ENCODE measurements at places on chromosomes 12 and 14. TPM values are rescaled to one million over a fixed set of nuclear protein-coding genes. Genes with fewer than 3 reads are reported as not detected.

GRCh38 chr12:55946553-55946952, 15.6 kb downstream of the DGKA start:
- DNase-seq, result no peak

Gene KNTC1
- 69.6 TPM for total RNA-seq

Gene DIO2
- not detected for total RNA-seq

DNA sequence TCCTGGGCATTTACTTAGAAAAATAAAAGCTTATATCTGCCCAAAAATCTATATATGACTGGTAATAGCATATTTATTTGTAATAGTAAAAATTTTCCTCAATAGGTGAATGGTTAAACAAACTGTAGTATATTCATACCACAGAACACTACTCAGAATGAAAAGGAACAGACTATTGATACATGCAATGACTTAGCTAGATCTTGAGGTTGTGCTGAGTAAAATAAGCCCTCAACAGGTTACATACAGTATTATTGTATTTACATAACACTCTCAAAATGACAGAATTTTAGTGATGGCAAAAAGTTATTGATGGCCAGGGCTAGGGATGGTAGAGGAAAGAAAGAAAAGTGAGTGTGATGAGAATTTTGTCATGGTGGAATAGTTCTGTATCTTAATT, 178.4 kb downstream of the BMP4 start:
- DNase-seq, result no peak

Gene IGF1
- 0.28 TPM for total RNA-seq

GRCh38 chr14:58625438-58625837, 12.3 kb upstream of the DACT1 start:
- DNase-seq, result no peak

Gene SLC6A13
- 0.09 TPM for total RNA-seq

DNA sequence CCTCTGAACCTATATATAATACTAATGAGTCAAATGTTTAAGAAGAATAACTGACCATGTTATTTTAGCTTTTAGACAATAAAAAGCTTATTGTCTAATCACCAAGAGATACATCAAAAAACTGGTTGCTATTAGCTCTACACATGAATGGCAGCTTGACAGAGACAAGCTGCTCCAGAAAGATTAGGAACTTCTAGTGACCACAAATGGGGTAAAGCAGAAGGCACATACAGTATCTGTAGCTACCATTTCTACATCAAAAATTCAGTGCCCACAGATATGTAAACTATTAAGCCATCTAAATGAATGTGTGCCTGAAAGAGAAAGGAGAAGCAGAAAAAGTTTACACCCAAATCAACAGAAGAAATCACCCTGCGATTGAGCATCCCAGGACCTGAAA, 2.4 kb downstream of the AREL1 start:
- DNase-seq, result no peak

GRCh38 chr12:89424389-89424788, 72.1 kb upstream of the DUSP6 start:
- no peak for DNase-seq

DNA sequence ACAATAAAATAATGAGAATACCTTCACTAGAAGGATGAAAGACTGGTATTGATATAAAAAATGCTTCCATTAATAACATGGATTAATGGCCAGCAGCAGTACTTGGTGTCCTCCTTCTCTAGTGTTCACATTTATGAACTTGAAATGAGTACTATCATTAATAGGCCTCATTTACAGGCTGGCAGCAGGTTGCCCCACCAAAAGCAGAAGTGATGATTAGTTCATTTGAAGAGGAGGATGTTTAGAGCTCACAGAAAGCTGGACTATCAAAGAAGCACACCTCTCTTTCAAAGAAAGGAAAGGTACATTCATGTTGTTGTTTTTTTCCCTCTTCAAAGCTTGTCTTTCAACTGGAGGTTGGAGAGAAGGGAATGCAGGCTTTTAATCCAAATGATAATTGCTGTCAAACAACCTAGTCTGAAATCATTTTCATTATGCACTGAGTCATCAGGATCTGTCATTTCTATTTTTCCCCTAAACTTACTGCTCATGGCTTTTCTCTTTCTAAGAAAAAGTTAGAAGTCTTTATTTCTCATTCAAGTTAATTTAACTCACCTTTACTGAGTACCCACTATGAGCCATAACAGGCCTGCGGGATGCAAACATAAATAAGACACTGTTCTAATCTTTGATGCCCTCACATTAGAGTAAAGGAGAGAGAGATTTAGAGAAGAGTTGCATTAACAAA, 157.9 kb upstream of the GRIP1 start:
- DNase-seq, result no peak

- no peak for DNase-seq
Measured at GRCh38 chr12:6097411-6097810, 27.1 kb downstream of the VWF start.

GRCh38 chr14:105354541-105354940, 40.0 kb downstream of the PACS2 start:
- no peak for DNase-seq

- DNase-seq, result no peak
Measured at GRCh38 chr12:93698307-93699092, 21.3 kb downstream of the CRADD start.

DNA sequence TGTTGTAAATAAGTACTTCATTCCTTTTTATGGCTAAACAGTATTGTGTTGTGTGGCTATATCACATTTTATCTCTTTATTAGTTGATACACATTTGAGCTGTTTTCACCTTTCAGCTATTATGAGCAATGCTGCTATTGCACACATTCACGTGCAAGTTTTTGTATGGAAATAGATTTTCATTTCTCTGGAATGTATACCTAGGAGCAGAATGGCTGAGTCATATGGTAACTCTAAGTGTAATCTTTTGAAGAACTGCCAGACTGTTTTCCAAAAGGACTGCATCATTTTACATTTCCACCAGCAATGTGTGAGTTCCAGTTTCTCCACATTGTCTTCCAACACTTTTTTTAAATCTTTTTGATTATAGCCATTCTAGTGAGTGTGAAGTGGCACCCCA, 134.0 kb downstream of the SRGAP1 start:
- DNase-seq, result no peak

- no peak for DNase-seq
Measured at GRCh38 chr12:6974180-6974579, 3.5 kb downstream of the EMG1 start.

DNA sequence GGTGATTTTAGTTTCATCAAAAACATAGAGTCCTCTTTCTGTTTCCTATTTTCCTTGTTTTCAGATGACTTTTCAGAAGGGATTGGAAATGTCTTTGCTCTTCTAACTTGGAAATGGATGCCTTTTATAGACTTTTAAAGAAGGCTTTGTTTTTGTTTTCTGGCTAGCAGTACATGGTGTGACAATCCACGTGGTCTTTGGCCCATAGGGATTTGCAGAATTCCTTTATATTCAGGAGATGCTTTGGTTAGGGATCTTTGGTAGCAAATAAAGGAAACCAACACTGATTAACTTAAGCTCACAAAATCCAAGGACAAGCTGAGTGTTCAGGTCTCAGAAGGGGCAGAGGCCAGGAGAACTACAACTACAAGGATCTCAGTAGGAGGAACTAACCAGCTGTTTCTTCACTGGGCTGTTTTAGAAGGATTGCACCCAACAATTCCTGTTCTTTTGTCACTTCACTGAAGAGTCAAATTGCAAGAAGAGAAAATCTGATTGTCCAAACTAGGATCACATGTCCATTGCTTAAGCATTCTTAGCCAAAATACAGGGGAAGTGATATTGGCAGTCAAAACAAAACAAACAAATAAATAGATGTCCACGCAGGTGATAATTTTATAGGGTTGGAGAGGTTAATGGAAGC, 58.6 kb upstream of the MANSC4 start:
- no peak for DNase-seq

Gene KRT73
- total RNA-seq, result 0.13 TPM

- no peak for DNase-seq
Measured at GRCh38 chr12:87952850-87953249, 76.4 kb downstream of the C12orf50 start.

DNA sequence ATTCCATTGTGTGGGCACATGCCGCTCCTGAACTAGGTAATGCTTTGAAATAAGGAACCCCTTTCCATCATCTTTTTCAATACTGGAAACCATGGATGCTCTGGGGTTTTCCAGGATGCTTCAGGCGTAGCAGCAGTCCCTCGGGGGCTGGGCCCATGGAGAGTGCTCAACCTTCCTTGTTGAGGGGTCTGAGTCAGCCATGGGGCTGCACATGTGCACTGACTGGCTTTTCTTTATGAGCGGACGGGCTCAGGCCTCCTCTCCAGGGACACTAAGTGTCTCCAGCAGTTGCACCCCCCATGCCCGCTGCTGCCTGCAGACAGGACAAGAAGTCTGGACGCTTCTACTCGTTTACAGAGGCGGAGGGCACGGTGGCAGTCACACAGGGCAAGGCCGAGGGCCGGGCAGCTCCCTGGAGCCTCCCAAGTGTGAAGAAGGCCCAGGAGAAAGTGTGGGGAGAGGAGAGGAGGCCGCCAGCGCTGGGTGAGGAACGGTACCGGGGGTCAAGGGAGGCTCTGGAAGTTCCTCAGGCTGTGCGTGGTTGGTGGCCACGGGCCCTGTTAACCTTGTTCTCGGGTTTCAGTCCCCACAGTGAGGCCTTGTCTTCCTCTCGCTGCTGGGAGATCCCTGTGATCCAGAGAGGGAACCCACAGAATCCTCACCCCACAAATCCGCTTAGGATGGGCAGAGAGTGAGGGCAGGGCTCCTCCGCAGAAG, 51.2 kb downstream of the TEAD4 start:
- no peak for DNase-seq

Gene KCNMB4
- total RNA-seq, result 0.46 TPM

- no peak for DNase-seq
Measured at GRCh38 chr14:70011098-70011497, 131.9 kb downstream of the SMOC1 start.

DNA sequence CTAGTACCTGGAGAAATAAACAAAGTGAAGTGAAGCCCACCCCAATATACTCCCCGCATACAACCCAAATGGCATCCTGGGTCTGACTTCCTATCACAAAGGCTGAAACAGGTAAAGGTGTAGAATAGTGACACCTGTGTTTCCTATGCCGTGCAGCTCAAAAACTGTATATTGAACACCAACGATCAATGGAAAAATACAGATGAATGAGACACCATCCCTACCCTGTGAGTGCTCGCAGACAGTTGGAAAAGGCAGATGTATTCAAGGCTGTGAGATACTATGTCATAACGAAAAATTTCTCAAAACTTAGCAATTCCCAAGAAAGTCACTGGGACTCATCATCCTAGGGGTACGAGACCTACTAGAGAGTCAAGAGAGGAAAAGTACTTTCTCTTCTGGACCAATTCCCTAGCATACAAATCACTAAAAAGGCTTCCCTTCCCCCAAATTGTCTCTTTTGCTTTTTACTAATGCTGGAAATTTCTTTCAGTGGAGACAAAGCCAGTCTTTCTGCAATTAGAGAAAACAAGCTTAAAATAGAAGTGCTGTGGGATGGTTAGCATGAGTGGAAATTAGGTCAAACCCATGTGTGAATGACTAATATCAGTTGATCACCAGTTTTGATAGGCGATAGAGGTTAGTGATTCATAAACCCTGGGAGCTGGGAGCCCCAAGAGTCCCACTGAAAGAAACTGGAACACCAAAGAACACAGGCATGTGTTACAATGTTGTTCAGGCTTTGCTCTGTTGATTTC, 249.7 kb downstream of the SPTSSA start:
- DNase-seq, result no peak

Gene PCED1B
- 52.8 TPM for total RNA-seq

GRCh38 chr12:65308006-65308405, 29.5 kb downstream of the MSRB3 start:
- no peak for DNase-seq

- DNase-seq, result no peak
Measured at GRCh38 chr12:129605666-129606065, 298.2 kb downstream of the TMEM132D start.

Gene PTHLH
- total RNA-seq, result 0.44 TPM

DNA sequence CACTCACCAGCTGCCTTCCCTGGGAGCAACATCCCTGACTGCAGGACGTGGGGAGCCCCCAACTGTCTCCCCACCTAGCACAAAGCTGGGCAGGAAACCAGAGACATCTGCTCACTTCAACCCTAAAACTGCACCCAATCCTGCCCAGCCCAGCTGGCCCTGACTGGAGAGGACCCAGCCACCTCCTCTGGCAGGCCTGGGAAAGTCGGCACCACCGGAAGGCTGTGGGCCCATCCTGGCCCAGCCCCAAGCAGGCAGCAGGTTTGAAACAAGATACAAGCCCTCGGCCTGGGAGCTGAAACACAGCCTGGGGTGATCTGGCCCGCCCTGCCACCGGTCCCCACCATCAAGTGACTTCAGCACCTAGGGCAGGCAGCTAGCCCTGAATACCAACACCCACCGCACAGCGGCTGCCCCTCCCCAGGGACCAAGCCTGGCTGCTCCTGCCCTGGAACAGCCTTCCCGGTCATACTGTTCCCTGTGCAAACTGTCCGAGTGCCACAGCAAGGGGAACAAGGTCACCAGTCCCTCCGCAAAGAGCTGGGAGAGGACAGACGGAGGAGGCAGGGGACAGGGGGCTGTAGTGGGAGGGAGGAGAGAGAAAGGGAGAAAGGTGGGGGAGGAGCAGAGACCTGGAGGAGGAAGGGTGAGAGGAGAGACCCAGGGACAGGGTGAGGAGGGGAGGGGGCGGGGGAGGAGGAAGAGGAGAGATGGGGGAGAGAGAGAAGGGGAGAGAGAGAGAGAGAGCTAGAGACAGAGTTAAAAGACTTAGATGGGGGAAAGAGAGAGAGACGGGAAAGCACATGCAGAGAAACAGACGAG, 115.7 kb downstream of the RFLNA start:
- no peak for DNase-seq

- DNase-seq, result no peak
Measured at GRCh38 chr12:8566525-8566924, 25.8 kb upstream of the CLEC4E start.

Gene ABCC9
- total RNA-seq, result not detected

Gene KRT82
- not detected for total RNA-seq

DNA sequence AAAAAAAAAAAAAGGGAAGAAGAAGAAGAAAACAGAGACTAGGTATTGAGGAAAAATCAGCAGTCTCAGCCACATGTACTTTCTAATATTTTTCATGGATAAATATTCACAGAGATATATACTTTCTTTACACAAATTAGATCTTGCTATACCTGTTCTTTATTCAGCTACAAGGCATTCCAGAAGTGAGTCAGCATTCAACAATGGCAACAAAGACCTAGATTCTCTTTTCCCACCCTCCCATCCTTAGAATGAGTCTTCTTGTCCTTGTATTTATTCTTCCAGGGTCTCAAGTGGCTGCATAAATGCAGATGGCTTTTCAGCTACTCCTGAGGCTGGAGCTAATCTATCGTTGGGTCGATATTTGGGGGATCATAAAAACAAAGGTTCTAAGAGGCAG, 93.0 kb downstream of the NT5DC3 start:
- no peak for DNase-seq

GRCh38 chr14:58270628-58271027, 26.0 kb downstream of the PSMA3 start:
- DNase-seq, result no peak

Gene ART4
- total RNA-seq, result not detected
